NCI-H526 treated with DMSO at 0.1 percent for 48 hours (cell line): ENCODE measurements at places on chromosomes 1 and 21.
A peak's percentile ranks its signal among the peaks of the same experiment; 100 is the strongest.

DNA sequence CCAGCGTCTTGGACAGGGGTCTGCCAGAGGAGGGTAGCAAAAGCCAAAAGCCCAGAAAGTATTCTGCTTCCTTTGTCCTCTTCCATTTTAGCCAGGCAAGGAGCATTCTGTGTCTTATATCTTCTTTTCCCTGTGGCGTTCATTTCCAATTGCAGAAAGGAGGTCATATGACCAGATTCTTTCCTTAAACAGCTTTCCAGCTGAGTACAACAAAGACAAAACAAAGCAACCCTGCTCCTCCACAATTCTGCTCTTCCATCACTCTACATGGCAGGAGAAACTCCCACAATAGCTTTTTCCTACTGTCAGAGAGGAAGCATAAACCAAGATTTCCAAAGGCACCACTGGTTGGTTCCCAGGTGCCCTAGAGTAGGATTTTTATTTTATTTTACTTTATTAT lies 19.7 kb downstream of the ENSA start:
- no peak for DNase-seq

DNA sequence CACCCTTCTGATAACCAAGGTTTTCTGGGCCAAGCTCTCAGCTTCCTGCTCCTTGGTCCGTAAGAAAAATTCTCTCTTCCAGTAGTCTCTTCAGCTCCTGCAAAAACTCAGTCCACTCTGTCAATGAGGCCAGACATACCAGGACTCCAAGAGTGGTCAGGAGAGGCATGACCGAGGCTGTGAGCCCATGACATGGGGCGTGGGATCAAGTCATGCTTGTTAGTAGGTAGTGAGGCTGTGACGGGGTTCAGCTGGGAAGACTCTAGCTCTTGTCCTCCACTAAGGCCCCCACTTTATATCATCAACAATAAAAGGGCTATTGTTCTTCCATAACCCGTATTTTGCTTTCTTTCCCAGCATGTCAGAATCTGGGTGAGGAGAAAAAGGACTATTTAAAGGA lies 10.1 kb upstream of the HCRTR1 start:
- no peak for DNase-seq

DNA sequence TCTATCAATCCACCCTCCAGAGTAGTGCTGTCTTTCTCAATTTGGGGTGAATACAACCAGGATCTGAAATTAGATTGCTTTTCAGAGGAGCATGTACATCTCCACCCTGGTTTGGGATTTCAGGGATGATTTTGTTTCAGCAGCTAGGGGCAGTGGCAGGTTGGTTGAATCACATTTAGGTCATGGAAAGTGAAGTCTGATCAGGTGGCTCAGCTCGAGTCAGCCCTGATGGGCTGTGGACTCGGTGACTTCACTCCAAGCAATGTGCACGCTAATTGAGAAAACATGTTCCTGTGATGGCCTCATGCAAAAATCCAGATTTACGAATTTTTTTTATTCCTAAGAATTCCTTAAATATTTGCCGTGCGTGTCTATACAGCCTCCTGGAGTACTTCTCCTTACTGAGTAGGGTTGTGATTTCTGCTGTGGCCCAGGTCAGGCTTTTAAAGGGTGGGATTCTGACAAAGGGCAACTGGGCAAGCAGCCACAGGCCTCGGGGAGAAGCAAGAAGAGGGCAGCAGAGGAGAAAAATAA lies 7.5 kb downstream of the NGF start:
- no peak for DNase-seq

DNA sequence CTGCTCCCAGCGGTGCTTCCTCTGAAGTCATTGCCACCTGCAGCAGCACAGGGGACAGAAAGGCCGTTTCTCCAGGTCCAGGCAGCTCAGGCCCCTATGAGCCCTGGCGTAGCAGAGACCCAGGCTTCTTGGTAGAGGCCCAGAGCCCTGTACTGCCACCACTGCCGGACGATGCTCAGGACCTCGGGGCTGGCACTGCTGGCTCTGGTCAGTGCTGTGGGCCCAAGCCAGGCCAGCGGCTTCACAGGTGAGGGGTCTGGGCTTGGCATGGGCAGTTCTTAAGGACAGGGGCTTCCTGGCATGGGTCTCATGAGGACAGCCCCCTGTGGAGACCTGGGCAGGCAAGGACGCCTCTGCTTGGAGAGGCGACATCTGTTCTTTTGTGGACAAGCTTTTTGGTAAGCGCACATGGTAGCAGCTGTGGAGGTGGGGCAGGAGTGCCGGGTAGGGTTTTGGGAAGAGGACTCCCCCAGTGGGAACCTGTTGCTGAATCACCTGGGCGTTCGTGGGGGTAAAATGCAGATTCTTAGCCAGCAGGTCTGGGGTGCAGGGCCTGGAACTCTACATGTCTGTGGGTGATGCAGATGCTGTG lies at the start of gene UMODL1:
Gene UMODL1, plus strand, starts transcription at position 172 of the 592 bp plus-strand sequence. Its CDS starts 0 bp downstream, at position 172.
- no peak for DNase-seq

DNA sequence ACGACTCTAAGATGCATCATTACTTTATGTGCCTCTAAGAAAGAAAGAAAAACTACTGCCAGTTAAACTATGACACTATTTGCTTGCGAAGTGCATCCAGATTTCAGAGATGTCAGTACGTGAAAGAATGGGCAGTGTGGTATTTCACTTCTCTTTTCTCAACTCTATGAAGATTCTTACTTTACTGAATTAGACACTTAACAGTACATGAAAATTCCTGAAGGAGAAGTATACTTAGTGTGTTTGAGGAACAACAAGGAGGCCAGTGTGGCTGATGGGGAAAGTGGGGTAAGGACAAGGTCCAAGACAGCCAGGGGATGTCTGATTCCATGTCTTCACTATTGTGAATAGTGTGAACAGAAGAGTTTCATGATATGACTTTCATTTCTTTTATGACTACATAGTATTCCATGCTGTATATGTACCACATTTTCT lies 53.9 kb upstream of the HSD17B7 start:
- no peak for DNase-seq

DNA sequence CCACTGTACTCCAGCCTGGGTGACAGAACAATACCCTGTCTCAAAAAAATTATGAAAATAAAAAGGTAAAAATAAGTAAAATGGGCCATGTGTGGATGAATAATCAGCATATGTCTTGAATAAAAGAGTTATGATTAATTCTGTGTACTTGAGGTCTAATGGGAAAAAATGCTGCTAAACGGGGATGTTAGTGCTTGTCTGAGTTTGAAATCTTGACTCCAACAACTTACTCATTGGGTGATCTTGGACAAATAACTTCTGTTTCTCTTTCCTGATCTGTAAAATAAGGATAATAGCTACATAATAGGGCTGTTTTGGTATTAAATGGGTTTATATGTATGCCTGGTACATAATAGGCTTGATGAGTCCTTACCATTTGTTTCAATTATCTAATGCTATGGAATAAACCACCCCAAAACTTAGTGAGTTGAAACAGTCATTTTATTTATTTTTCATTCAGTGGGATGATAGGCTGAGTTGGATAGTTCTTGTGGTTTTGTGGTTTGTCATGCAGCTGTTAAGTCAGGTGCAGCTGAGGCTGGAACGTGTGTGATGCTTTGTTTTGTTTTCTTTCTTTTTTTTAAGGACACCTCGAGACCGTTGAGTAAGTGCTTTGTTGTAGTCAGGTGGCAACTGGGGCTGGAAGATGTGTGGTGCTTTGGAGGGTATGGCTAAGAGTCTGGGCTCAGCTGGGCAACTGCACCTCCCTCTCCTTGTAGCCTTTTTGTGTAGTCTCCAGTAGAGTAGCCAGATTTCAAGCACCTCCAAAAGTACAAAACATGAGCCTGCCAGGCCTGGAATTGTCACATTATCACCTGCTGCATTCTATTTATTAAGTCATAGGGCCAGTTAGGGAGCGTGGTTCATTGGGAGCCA lies 4.9 kb downstream of the MDM4 start:
- no peak for DNase-seq

DNA sequence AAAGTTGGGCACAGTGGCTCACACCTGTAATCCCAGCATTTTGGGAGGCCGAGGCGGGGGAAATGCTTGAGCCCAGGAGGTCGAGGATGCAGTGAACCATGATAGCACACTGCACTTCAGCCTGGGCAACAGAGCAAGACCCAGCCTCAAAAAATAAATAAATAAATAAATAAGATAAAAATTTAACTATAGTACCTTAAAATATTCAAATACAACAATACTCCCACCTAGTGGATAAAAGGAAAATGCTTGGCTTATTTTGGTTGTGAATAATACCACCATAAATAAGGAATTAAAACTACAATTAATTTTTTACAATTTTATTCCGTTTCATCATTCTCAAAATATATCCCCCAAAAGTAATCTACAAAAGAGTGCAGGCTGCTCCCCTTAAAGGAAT lies 8.1 kb downstream of the PSMG1 start:
- DNase-seq = no peak

DNA sequence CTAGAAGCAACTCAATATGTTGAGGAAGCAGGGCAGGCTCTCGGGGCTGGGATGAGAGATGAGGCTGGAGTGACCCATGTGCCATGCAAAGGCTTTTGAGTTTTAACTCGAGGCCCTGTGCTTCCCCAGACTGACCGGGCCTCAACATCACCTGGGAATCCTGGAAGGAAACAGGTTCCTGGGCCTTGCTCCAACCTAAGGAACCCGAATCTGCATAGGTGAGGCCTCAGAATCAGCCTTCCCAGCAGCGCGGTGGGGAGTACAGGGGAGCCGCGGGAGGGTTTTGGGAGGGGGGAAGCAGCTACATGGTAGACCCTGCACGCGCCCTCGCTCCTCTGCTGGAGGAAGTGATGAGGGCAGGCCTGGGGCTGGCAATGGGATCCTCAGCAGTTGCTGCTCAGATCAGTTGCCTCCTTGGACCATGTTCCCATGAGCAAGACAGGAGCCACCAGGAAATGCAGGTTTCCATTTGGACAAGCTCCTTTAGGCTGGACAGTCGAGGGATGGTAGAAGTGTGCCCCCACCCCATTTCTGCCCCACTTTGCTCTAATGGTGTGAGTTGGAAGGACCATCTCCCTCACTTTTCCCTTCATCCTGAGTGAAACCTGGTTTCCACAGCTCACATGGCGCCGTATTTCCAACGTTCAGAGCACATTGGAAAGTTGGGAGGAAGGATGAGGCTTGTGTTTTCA lies 4.5 kb upstream of the KIAA1614 start:
- DNase-seq = no peak

GRCh38 chr1:248821101-248821500 lies 4.6 kb downstream of the SH3BP5L start:
- DNase-seq = no peak

DNA sequence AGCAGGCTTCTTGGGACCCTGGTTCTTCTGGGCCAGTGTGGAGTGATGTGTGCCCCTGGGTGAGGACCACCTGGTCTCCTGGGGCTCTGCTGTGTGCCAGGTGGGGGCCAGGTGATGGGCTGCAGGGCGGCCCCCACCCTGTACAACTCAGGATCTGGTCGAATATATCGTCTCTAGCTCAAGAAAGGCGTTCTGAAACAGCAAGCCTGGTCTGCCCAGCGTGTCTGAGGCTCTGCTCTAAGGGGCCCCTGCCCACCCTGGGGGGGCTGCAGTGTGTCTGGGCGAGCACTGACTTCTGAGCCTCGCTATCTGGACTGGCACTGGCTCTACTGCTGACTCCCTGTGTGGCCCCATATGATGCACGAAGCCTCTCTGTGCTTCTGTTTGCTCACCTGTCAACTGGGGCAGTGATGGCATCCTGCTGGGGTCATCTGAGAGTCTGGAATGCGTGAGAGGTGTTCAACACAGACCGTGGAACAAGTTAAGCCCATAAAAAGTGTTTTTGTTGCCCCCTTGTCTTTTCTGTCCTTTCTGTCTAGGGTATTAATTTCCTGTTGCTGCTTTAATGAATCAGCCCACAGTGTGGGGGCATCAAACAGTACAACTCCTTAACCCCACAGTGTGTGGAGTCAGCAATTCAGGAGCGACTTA lies 56.0 kb upstream of the TRAPPC10 start:
- no peak for DNase-seq

DNA sequence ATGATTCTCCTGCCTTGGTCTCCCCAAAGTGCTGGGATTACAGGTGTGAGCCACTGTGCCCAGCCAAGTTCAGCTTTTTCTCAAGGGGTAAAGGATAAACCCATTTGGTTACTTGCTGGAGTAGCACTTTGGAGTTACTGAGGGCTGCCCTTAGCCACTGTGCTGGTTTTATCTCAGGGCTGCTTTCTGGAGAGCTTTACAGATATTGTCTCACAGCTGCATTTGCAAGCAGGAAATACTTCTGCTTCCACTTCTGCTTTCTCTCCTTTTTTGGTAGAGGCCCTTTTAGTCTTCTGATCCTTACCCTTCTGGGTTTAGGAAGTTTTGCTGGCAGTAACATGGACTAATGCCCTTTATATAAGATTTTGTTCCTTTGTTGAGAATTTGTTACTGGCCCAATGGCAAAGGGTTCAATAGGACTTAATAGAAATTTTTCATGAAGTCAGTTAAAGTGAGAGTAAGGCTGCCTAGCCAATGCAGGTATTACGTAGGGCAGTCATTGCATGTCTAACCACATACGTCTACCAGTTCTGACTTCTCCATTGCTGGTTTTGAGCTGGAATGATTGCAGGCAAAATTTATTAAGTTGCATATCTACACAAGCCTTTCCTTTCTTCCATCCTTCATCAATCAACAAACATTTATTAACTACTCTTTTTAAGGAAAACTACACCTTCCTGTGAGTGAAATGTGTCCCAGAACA lies 24.4 kb downstream of the CAP1 start:
- no peak for DNase-seq

- no peak for DNase-seq
Measured at GRCh38 chr21:37462087-37462861, 95.7 kb downstream of the DYRK1A start.

- DNase-seq = no peak
Measured at GRCh38 chr1:4256351-4256750, 356.3 kb upstream of the C1orf174 start.

GRCh38 chr1:167926486-167926997 lies 9.9 kb upstream of the DCAF6 start:
- DNase-seq = peak; percentile 95

DNA sequence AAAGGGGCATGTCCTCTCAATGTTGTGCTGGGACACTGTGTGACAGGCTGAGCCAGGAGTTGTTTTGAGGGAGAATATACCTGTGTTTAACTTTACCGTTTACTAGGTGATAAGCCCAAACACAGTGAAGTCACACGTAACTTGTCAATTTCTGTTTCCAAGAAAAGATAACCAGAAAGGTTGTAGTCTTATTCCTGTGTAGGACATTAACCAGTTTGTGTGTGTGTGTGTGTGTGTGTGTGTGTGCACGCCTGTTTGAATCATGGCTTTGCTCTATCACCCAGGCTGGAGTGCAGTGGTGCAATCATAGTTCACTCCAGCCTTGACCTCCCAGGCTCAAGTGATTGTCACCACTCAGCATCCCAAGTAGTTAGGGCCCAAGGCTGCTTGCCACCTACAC lies 83.6 kb downstream of the MRPS6 start:
- no peak for DNase-seq

- no peak for DNase-seq
Measured at GRCh38 chr1:153869486-153869885, 53.3 kb downstream of the GATAD2B start.

GRCh38 chr1:2163205-2163604 lies 31.4 kb downstream of the FAAP20 start:
- no peak for DNase-seq

DNA sequence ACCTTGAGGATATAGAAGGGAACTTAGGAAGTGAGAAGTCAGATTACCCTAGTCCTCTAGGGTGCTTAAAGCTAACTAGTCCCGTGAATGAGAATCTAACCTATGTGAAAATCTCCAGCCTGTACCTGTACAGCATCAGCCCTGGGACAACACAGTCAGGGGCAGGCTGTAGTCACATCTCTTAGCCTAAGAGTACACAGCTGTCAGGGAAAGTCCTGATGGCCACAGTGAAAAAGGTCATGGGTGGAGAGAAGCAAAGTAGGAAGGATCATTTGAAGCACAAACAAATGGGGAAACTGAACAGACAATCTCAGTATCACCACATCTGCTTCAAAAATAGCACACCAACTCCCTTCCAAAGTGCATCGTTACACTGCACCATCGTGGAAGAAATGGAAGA lies 11.7 kb downstream of the CTSK start:
- no peak for DNase-seq
